Stromal cell of bone marrow (primary cell): ENCODE measurements at places on chromosomes 7 and 10.

DNA sequence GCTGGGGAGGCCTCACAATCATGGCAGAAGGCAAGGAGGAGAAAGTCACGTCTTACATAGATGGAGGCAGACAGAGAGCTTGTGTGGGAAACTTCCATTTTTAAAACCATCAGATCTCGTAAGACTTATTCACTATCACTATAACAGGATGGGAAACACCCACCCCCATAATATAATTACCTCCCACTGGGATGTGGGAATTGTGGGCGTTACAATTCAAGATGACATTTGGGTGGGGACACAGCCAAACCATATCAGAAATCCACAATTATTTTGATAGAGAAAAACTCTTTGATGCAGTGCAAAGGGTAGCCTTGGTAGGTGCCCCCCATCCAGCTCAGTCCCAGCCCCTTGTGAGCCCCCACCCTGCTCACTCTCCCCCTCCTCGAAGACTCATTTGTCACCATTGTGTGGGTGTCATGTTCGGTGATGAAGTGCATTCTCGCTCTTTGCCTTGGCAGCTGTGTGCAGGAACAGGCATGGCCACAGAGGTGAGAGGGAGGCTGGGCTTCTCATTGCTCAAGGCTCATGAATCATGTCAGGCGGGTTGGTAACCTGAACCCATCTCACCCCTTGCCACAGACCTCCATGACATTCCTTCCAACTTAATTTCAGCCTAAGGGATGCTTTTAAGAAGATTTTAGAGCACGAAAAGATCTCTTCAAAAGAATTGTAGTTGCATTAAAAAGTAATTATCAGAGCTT lies 75.9 kb downstream of the BUB3 start:
- DNase-seq, result no peak

DNA sequence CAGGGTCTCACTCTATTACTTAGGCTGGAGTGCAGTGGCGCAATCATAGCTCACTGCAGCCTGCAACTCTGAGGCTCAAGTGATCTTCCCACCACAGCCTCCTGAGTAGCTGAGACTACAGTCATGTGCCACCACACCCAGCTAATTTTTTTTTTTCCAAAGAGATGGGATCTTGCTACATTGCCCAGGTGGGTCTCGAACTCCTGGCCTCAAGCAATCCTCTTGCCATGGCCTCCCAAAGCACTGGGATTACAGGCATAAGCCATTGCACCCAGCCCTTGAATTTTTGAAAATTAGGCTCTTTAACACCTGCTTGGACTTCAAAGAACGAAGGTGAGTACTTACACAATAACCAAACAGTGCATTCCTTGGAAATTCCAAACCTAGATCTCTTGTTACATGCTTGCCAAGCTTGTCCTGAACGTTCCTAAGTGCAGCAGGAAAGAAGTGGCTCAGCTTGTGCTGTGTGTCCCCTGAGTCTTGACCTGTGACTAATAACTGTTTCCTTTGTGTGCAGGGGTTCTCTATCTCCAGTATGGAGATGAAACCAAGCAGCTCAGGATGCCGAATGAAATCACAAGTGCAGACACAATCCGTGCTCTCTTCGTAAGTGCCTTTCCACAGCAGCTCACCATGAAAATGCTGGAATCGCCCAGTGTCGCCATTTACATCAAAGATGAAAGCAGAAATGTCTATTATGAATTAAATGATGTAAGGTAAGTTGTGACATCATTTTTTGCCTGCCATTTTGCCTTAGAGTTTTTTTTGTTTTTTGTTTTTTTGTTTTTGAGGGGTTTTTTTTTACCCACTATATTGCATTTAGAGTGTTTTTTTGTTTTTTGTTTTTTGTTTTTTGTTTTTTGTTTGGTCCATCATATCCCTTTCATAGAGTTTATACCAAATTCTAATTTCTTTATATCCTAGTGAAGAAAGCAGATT lies 223.8 kb downstream of the KIAA1217 start:
- DNase-seq, result no peak

DNA sequence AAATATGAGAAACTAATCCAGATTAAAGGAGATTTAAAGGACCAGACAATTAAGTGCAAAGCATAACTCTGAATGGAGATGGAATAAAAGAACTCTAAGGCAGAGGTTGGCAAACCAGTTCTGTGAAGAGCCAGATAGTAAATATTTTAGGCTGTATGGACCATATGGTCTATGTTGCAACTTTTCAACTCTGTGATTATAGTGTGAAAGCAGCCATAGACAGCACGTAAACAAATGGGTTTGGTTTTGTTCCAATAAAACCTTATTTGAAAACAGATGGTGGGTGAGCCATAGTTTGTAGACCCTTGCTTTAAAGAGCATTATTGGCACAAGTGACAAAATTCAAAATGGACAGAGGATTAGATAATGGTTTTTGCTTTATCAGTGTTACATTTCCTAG lies 884.1 kb downstream of the CCSER2 start:
- no peak for DNase-seq

DNA sequence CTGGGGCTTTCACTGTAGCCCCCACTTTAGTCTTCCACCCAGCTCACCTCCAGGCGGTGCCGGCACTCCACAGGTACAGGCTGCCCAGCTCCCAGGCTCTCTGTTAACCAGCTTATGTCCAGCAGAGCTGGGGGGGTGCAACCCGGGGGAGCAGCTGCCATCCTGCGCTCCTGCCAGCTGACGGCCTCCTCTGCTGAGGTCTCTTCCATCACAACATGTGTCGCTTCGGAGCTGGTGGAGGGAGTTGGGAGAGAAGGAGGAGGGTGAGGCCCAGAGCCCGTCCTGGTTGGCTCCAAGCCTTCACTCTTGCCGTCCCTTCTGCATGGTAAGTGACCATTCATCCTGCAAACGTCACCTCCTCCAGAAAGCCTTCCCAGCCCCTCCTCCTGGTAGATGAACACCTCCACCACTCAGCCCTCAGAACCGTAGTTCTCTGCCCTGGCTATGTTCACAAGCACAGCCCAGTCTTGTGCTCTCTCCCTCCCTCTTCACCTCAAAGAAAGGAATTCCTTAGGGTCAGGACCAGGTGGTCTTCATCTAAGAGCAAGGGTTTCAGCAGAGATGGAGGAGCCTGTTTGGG lies 1.6 kb downstream of the POLM start:
- no peak for DNase-seq

GRCh38 chr10:71233482-71233892 lies 21.1 kb downstream of the UNC5B start:
- no peak for DNase-seq

DNA sequence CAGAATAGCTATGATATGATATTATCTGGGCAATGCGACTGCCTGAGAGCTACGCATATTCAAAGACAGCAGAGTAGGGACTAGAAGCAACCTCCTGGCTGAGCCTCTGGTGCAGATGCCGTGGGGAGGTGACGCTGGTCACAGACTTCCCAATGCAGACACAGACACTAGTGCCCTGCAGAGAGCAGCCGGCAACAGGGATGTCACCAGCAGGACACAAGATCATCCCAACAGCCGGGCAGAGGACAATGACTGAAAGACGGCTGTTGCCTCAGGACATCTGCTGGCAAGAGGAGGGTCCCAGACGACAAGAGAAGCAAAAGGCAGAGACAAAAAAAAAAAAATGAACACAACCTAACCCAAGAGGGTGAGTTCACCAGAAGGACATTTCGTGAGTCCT lies 104.6 kb downstream of the CALN1 start:
- DNase-seq, result no peak

DNA sequence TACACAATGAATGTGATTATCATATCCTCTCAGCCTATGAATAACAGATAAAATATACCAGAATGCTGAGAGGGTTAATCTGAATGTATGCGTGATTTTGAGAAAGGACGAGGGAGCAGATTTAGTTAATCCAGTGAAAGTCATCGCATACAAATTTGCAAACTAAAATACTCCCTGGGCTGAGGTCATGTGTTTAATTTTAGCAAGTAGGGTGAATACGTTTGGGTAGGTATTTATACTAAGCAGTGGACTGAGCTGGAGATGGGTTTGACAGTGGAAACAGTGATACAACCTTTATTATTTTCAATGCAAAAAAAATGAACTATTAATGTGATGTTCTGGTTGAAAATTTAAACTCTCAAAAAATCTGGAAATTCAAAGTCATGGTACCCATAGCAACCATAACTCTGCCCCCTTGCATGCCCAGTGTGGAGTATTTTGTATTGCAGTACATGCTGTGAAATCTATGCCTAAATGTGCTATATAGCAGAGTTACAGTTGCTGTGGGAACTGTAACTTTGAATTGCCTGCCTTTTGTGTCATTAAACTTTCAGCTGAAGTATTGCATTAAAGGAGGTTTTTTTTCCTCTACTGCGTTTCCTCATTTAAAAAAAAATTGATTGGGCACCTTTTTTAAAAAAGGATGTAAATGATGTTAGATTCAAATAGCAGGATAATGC lies 9.5 kb upstream of the ARID5B start:
- DNase-seq, result no peak

- no peak for DNase-seq
Observed at GRCh38 chr10:44713307-44713706, 197.8 kb upstream of the TMEM72 start.

GRCh38 chr7:155305231-155305904 lies 7.7 kb downstream of the INSIG1 start:
- DNase-seq, result no peak

DNA sequence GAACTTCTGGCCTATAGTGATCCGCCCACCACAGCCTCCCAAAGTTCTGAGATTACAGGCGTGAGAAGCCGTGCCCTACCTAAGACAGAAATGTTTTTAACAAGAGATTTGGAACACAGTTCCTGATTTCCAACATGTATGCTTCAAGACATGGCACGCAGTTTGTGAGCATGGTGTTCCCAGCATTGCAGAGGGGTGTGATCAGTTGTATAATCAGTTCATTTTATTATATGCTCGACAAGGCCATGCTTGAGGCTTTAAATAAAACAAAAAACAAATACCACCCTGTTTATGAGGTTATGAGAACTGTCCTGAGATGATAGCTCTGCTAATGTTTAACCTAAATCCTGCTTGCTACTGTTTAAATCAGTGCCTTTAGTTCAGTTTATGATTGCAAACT lies 60.2 kb downstream of the TASOR2 start:
- DNase-seq, result no peak

- no peak for DNase-seq
Observed at GRCh38 chr10:100565206-100565985, 29.7 kb downstream of the HIF1AN start.

- no peak for DNase-seq
Observed at GRCh38 chr10:132096223-132096622, 30.5 kb downstream of the JAKMIP3 start.

GRCh38 chr10:101609481-101609880 lies 21.4 kb downstream of the DPCD start:
- no peak for DNase-seq

GRCh38 chr7:37089972-37090371 lies 358.7 kb downstream of the ELMO1 start:
- no peak for DNase-seq

- DNase-seq, result no peak
Observed at GRCh38 chr7:81514546-81514945, 255.3 kb downstream of the HGF start.

DNA sequence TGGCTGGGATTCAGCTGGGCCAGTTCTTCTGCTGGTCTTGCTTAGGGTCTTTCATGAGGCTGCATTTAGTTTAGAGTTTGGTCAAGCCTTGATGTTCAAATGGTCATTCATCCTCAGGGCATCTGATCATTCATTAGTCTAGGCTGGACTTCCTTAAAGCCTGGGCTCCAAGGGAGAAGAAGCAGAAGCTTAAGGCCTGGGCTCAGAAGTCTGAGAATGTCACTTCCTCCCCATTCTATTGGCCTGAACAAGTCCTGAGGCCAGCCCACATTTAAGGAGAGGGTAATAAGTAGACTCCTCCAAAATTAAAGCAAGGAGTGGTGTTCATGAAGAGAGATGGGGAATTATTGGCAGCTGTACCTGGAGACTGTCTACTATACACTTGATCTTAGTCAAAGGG lies 193.2 kb upstream of the HABP2 start:
- DNase-seq, result no peak

- no peak for DNase-seq
Observed at GRCh38 chr10:13649844-13650520, 63.2 kb downstream of the PRPF18 start.

DNA sequence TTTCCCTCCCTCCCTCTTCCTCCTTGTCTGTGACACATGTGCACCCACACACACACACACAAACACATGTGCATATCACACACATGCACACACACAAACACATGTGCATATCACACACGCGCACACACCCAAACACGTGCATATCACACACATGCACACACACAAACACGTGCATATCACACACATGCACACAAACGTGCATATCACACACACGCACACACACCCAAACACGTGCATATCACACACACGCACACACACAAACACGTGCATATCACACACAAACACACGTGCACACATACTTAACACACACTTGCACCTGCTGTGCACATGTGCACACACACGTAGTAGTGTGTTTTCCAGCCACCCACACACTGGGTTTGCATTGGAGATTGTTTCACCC lies 29.4 kb upstream of the KNDC1 start:
- DNase-seq, result no peak

DNA sequence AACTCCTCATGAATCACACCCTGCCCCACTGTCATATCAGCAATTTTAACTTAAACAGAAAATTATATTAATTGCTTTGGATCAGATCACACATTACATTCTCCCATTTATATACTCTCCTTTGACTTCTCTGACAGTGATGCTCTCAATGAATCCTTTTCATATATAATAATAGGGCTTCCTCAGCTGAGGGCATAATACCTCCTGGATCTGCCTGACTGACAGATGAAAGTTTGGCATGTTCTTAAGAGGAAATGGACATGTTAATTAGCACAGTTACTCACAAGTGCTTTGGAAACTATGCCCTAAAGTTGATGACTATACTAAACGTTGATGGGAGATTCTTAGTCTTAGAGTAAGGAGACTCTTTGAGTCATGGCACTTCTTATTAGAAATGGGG lies 478.2 kb upstream of the LRRN3 start:
- no peak for DNase-seq

DNA sequence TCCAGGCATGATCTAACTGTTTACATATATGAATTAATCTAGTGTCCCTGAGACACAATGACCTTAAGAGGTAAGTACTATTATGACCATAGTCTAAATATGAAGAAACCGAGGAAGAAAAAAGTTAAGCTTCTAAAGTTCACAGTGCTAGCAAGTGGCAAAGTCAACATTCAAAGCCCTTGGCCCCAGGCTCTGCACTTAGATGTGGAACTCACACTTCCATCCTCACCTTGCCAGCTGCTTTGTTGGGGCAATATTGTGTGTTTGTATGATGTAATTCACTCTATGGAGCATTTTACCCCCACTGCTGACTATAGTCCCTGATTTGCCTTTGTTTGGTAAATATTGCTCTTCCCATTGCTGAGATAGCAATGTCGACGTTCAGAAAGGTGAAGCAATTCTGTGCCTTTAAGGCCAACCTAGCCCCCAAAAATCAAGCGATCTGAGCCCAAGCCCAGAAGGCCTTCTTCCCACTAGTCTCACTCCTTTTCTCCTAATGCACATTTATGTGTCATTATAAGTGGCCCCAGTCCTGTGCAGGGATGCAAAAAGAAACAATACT lies 487.6 kb upstream of the ZMIZ1 start:
- DNase-seq, result no peak

DNA sequence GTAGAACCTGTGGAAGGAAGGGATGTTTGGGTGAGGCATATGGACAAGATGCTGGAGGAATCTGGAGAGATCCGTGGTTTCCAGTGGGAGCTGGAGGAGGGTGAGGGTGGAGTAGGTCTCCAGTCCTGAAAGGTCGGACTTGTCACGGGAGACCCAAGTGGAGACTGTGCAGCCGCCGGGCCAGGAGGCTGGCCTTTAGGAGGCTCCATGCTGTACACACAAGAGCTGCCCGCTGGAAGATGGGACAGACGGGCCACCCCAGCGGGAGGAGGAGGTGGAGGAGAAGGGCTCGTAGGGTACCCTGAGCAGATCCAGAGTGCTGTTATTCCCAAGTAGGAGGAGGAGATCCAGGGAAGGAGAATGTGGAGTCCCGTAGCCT lies 106.7 kb downstream of the NKX6-2 start:
- DNase-seq, result no peak
